ENCODE measurements at places on chromosomes 11 and 22.

DNA sequence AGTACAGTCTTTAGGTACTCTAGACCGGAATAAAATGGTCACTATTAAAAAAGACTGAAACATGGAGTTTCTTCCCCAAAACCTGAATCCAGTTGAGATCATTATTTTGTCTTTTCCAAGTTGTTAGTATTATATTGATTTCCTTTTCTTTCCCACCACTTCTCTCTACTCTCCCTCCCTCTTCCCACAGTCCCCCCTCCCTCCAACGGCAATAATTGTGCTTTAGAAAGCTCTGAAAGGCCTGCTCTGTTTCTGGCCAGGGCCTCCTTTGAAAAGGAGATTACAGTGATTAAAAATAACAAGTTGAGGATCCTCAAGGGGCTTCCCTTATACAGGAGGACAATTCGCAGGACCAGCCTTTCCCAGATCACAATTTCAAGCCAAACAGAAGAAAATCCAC lies 3.5 kb downstream of the SPON1 start:
- DNase-seq: no peak

DNA sequence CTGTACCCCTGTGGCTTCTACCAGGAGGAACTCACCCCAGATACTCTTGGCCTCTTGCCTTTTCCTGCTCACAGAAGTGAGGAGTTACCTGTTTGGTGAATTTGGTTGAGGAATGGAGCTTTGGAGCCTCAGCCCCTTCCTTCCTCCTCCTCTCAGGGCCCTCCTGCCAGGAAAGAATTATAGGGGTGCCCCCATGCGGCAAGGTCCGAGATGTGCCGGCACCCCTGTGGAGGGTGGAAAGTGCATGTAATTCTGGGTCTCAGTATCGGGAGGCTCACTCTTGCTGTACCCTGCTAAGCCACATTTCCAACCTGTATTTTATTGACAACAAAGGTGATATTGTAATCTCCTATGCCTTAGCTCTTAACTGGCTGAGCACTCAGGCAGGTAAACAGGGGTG lies 13.7 kb upstream of the IGSF22 start:
- DNase-seq: no peak

- no peak for DNase-seq
Observed at GRCh38 chr22:46124383-46125144, 25.8 kb upstream of the PPARA start.

- no peak for DNase-seq
Observed at GRCh38 chr11:122733318-122733717, 77.8 kb downstream of the UBASH3B start.

GRCh38 chr11:117097014-117097388 lies 1.2 kb downstream of the SIK3 start:
- DNase-seq: no peak

GRCh38 chr22:26979294-26979693 lies 321.9 kb downstream of the MIAT start:
- no peak for DNase-seq

DNA sequence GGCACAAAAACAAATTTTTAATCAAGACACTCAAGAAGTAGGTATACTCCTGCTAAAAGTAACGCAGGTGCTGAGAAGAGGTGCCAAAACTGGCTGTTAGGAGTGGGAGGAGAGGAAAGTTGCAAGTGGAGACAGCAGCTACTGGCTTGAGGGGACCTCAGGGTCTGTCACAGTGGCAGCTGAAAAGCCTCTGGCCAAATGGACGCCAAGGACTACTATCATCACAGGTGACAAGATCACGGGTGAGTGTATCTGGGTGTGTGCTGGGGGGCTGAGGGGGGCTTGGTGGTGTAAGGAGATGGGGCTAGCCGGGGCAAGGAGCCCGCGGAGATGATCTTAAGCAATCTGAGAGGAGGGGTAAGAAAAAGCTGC lies 687 bp downstream of the ZNF202 start:
- no peak for DNase-seq
